ENCODE measurements at places on chromosomes 12 and 14. TPM values are rescaled to one million over a fixed set of nuclear protein-coding genes. Genes with fewer than 3 reads are reported as not detected.

The TMEM63C gene
- 2.8 TPM for polyA plus RNA-seq

The CNTN1 gene
- 35.7 TPM for polyA plus RNA-seq

The CEP170B gene
- polyA plus RNA-seq: 11.7 TPM

The TIMELESS gene
- 49.1 TPM for polyA plus RNA-seq

The GDF3 gene
- polyA plus RNA-seq: 0.48 TPM

The RPL10L gene
- not detected for polyA plus RNA-seq

The ACOT2 gene
- polyA plus RNA-seq: 59.0 TPM

The ZNF385A gene
- 10.8 TPM for polyA plus RNA-seq

The FIGNL2 gene
- 3.4 TPM for polyA plus RNA-seq

The SIX6 gene
- not detected for polyA plus RNA-seq

The LRP1-AS gene
- not detected for polyA plus RNA-seq

The BICDL1 gene
- 37.8 TPM for polyA plus RNA-seq

GRCh38 chr12:119201789-119202543 lies 23.2 kb downstream of the HSPB8 start:
- no peak for DNase-seq

GRCh38 chr14:100896369-100897060 lies 7.0 kb downstream of the RTL1 start:
- DNase-seq: no peak

DNA sequence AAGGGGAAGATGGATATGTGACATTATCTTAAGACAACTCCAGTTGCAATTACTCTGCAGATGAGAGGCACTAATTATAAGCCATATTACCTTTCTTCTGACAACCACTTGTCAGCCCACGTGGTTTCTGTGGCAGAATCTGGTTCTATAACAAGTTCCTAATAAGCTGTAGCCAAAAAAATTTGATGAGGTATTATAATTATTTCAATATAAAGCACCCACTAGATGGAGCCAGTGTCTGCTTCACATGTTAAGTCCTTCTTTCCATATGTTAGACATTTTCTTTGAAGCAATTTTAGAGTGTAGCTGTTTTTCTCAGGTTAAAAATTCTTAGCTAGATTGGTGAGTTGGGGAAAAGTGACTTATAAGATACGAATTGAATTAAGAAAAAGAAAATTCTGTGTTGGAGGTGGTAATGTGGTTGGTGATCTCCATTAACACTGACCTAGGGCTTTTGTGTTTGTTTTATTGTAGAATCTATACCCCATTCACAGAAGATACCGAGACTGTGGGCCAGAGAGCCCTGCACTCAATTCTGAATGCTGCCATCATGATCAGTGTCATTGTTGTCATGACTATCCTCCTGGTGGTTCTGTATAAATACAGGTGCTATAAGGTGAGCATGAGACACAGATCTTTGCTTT lies 36.9 kb downstream of the PSEN1 start:
- DNase-seq: peak; percentile 40

- no peak for DNase-seq
Measured at GRCh38 chr14:25092258-25092740, 42.4 kb upstream of the STXBP6 start.

- no peak for DNase-seq
Measured at GRCh38 chr12:88958153-88958552, 377.9 kb upstream of the KITLG start.

DNA sequence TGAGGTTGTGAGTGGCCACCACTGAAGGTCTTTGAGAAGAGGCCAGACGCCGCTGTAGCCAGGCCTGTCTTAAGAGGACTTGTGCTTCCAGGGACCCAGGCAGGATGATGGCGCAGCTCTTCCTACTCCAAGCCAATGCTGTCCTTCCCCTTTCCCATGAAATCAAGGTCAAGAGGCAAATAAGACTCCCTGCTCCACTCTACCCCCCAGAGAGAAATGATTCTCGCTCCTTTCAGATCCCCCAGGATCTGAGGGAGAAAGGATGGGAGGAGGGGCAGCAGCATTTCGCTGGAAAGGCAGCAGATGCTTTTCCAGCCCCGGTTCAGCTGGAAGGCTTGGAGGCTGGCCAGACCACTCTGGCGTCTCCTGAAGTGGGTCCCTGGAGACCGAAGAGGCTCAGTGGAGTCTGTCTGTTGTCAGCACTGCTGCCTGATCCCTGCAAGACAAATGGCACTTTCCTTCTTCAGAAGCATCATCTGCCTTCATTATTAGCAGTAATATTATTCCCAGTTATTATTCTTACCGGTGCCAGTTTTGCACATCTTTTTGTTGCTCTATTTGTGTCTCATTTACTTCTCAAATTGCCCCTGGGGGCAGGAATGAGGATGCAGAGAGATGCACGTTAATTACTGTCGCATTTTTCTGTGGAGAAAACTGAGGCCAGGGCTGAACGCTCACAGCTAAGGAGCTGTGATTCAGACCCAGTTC lies 51.4 kb downstream of the C14orf132 start:
- DNase-seq: no peak

GRCh38 chr14:37150414-37150813 lies 22.0 kb downstream of the SLC25A21 start:
- DNase-seq: peak; percentile 50

- DNase-seq: no peak
Measured at GRCh38 chr14:73782623-73783022, 68.4 kb upstream of the PNMA1 start.

DNA sequence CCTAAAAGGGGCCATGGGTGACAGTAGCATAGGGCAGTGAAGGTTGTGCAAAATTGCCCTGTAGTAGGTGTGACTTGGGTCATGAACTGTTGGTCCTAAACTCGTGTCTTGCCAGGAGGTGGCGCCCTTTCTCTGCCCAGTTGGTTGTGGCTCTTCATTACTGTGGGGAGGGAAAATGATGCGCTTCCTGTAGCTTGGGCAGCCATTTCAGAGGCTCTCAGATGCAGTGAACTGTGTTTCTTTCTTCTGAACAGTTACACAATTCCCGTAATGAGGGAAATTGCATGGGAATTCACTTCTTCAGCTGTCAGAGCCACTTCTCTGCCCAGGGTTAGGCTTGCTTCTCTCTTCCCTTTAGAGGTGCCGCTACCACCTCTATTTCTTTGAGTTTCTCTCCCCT lies 148.1 kb upstream of the NRXN3 start:
- DNase-seq: peak; percentile 42

GRCh38 chr14:59964251-59965007 lies 44.5 kb downstream of the LRRC9 start:
- no peak for DNase-seq

- no peak for DNase-seq
Measured at GRCh38 chr14:82636426-82636825, 1102.8 kb upstream of the SEL1L start.

DNA sequence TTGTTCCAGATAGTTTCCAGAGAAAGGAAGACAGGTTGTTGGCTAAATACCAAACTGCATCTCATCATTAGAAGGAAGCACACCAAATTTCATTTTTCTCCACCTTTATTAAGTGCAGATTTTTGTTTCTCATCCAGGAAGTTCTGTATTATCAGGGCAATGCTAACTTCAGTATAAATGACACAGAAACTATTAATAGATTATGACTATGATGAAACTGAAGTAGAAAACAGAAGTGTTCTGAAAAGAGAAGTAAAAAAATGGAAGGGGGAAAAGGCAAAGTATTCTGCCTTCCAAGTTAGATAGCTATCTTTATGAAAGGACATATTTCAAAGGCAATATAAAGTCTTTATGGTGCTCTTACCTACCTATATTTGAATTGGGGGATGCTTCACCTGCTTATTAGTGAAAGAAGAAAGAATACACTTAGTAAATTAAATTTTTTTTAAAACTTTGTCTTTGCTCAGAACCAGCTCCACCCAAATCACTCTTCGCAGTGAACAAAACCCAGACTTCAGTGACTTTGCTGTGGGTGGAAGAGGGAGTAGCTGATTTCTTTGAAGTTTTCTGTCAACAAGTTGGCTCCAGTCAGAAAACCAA lies 223.9 kb downstream of the PTPRO start:
- DNase-seq: no peak

- no peak for DNase-seq
Measured at GRCh38 chr14:74754157-74754556, 9.0 kb upstream of the YLPM1 start.

GRCh38 chr12:94753036-94753679 lies 102.8 kb upstream of the TMCC3 start:
- DNase-seq: no peak

DNA sequence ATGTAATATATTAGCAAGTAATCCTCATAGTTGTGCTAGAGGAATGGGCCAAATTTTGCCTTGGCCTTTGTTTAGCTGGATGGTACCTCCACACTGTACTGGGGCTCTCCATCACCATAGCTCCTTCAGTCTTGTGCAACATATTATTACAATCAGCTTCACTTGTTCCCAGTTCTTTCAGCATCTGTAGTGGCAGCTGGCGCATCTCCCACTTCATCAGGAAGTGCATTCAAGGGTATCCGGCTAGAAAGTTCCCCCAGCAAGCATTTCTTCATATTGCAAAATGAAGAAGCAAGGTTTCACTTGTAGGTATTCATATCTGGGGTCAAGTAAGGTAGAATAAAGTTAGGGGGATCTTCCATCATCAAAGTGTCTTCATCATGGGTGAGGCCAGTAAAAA lies 123.7 kb downstream of the IGF1 start:
- DNase-seq: no peak

DNA sequence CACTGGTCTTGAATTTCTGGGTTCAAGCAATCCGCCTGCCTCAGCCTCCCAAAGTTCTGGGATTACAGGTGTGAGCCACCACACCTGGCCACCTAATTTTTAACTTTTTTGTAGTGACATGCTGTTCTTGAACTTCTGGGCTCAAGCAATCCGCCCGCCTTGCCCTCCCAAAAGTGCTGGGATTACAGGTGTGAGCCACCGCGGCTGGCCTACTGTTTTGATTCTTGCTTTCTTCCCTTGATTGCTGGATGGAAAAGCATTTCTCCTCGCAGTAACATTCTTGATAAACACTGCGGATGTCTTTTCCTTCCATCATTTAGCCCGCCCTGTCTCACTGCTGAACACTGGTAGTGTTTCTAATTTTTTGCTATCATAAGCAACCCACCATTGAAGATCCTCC lies 72.9 kb downstream of the RBM19 start:
- DNase-seq: no peak

GRCh38 chr12:29273178-29273843 lies 107.7 kb downstream of the ERGIC2 start:
- DNase-seq: no peak

GRCh38 chr12:31923063-31923412 lies 36.2 kb upstream of the RESF1 start:
- DNase-seq: no peak

DNA sequence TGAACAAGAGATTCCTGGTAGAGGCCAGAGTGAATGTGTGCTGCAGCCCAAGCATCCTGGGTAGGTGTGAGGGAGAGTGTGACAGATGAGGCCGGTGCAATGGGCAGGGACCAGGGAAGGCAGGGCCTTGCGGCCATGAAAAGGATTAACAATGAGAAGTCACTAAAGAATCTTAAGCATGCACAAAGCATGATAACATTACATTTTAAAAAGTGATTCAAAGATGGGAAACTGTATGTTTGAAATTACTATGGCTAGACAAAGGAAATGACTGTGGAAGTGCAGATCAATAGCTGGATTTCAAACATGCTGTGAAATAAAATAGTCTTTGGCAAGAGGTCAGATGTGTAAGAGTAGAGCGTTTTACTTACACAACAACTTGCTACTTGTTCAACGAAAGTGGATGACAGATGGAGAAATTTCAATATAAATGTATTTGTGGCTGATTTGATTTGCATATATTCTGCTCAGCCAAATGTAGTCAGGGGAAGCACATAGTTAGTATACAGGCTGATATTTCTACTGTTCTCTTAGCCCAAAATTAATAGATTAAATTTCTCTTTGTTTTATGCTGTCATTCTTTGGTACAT lies 175.5 kb downstream of the CCDC59 start:
- no peak for DNase-seq

- DNase-seq: no peak
Measured at GRCh38 chr14:49875640-49876198, 17.2 kb upstream of the ARF6 start.

DNA sequence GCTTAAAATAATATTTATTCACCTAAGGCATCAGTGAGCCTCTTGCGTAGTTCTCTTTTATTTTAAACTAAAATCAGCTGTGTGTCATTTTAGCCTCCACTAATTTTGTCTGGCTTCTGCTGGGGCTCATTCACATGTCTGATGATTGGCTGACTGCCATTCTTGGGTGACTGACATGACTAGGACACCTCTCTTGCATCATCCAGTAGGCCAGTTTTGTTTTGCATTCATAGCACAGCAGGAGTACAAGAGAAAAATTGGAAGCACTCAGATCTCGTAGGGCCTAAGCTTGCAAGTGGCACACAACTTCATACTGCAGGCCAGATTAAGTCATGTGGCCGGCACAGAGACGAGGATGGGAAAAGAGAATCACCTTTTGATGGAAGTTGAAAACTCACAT lies 1226.5 kb downstream of the GALC start:
- no peak for DNase-seq

DNA sequence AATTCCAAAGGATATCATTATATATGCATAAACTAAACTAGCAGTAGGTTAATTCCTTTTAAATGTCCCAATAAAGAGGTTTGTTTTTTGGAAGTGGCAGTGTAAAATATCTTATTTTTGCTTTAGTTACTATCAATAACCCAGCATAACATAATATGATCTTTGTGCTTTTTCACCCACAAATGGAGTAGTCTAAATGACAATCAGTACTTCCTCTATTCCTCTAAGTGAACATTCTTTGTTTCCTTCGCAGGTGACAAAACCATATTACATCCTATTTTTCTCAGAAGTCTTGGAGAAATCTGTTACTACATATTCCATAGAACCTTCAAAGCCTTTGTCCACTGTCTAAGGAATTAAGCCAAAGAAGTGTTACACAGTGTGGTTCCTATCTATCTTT lies 62.5 kb downstream of the MED13L start:
- no peak for DNase-seq

GRCh38 chr12:1880153-1880845 lies 38.2 kb downstream of the CACNA2D4 start:
- DNase-seq: no peak

- DNase-seq: no peak
Measured at GRCh38 chr12:75884465-75884985, 147.1 kb downstream of the PHLDA1 start.

GRCh38 chr14:98548071-98548686 lies 723.8 kb downstream of the BCL11B start:
- no peak for DNase-seq

DNA sequence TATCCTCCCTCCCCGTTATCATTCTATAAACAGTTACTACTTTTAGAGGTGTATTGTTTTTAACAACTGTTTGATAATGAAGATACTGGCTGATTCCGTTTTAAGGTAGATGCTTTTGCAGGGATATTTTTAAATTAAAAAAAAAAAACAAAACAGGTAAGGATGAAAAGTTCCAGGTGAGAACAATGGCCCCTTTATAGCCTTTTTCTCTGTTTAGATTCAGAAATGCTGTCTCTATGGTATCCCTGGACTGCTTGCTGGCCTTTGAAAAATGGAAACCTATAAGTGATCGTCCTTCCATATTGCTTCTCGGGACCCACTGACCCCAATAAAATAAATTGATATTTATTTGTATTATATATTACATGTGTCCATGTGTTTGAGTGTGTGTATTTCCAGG lies 23.2 kb upstream of the ANO6 start:
- DNase-seq: no peak

DNA sequence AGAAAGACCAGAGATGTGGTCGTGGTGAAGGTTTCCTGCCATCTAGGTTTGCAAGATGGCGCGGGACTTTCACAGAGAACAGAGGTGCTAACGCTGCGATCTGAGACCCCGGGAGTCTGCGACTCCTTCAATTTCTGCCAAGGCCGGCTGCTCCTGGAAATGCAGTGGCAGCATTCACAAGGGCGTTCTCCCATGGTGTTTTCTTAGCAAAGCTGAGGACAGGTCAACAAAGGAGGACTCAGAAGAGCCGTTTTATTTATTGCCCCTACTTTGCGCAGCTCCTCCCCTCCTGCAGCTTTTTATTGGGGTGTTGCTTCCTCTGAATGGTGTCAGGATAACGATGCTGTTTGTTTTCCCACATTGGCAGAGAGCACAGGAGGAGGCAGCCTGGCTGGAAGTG lies 86.3 kb downstream of the TMEM132C start:
- no peak for DNase-seq

All from left kidney (tissue), 8 donors.